ENCODE measurements at places on chromosomes 7 and 10.

DNA sequence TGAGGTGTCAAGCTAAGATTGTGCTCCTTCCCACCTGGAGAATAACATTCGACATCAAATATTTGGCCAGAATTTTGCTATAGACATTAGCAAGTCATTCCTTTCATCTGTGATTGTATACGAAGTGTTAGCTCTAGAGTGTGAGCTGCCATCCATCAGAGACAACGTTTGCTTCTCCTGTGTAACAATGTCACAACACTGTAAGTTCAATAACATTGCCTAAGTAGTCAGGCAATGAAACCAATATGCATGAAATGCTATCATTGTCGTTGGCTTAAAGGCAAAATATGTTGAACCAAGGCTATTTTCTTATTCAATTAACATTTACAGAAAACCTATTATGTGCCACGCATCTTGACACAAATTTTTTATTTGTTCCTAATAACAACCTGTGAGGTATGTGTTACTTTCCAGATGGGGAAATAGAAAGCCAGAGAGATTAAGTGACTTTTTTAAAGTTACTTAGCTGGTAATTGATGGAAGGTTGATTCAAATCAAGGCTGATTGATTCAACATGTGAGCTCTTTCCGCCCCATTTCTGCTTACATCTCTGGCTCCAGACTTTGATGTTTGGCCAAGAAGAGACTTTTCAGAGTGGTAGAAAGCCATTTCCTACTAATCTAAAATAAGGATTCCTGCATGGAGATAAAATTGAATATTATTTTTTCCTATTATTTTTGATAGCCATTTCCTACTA is 32.0 kb downstream of the BET1 start:
- no peak for DNase-seq

- DNase-seq = no peak
Measured at GRCh38 chr7:132590162-132590561, 13.9 kb upstream of the PLXNA4 start.

DNA sequence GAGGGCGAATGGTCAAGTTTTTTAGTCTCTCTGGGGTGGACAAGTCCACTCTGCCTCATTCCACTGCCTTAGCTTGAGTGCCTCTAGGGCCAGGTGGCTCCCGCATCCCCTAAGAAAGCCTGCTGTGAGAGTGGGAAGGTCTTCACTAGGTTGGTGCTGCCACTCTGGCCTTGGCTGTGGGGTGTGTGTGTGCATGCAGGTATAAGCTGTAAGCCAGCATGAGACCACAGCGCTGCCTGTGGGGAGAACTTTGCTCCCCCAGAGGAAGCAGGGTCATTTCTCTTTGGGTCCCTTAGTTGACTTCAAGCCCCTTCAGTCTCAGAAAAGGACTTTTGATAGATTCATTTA is 25.5 kb upstream of the PCBD1 start:
- DNase-seq = no peak

DNA sequence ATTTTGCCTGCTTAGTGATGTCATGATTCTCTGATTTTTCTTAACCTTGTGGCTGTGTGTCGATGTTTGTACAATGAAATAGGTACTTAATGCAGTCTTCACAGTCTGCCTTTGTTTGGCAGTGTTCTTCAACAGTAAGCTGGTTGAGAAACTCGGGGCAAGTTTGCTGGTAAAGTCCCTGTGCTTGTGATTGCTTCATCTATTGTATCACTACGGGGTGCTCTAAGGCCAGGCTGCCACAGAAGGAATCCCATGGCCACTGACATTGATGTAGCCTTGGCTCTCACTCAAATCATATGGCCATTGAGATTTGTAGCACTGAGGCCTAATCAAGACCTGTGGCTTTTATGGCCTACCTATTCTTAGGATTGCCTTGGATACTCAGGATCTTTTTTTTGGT is 33.5 kb upstream of the PRSS37 start:
- DNase-seq = no peak

- DNase-seq = no peak
Measured at GRCh38 chr10:122632576-122632975, 67.1 kb downstream of the C10orf120 start.

DNA sequence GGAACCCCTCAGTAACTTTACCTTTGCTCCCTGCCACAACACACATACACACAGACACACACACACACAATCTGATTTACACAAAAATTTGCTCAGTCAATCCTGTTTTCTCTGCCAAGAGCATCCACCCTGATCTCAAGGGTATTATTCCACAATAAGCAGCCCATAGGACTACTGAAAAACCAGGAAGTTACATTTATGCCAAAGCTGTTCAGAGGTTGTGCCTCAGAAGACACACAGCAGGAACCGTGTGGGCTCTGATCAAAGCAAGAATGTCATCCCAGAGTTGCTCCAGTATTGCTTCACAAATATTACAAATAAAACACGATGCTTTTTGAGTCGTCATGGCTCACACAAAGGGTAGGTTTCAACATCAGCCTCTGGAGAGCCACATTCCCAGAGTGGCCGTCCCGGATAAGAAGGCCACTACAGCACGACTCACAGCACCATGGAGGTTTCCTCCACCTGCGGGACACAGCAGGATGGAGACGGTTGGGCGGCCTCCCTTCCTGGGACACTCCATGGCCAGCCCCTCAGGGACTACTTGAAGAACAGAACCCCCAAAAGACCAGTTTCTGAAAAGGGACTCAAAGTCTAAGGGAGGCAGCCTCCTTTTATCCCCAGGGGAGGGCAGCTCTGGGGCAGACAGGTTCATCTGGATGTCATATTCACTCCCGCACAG is 1.6 kb downstream of the AIFM2 start:
- no peak for DNase-seq
